ENCODE measurements at places on chromosomes 4 and X.

DNA sequence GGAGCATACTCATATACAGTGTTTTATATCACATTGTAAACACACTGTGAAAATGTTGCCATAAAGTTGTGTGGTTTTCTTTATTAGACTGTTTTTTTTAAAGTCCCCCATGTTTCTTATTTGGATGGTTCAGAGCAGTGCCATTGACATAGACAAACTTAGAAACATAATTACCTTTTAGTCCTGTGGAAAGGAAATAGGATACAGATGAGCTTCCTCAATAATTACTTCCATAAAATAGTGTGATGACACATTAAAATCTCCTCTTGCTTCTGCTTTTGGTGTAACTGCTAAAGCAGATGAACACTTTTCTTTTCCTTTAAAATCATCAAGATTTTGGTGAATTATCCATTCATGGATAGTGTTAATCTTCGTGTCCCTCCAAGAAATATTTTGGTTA lies 52.9 kb upstream of the LIMCH1 start:
- no peak for DNase-seq

DNA sequence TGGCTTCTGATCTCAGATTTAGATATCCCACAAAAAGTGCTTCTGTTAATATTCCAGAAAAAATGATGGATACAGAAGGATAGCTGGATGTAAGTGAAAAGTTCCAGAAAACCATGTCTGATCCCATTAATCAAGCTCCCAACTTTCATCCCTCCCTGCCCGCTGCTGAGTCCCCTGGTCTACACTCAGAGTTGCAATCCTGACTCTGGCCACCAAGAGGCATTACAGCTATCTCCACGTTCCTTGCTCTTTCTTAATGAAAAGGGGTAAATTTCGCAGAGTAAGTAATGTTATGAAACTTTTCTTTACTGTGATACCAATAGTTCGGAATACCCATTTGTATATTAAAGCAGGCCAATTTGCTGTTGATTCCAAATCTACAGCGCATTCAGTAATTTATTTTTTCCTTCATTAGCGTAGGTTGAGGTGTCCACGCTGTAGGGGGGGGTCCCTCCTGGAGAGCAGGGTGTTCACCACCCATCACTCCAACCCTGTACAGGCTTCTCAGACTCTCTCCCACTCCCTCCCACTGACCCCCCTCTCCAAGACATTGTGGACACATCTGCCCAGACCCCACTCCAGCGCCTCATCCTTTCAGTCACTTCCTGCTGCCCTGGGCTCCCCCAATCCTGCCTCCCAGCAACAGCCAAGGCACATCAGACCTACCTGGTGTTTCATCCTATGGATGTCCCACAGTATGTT lies 55.1 kb downstream of the RAB40A start:
- no peak for DNase-seq

DNA sequence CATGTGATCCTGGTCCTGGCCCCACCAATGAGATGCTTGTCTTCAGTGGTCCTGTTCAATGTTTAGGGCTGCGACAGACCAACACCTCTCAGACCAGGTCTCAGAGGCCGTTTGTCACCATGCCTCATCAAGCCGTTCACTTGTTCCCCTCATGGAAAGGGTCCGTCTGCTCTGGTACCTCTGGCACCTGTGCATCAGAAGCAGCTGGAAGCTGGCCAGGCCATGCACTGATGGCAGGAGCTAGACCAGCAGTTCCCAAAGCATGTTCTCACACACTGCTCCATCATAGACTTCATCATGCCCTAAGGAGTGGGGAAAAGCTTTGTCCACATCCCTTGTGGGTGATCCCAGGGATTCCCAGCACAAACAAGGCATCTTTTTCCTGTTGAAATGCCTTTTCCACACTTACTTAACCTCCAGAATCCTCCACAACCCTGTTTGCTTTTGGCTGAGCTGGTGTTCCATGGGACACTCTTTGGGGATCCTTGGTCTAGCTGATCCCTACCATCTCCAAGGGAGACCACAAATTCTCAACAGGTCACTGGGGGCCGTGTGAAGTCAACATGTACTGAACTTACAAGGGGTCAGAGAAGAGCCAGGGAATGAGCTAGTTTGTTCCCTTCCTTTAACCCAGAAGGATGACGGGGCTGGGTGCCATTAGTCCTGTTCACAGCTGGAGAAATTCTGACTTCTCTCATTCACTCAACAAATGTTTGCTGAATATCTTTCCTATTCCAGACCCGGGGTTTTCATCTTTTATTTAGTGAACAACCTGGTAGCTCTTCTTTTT lies 21.8 kb downstream of the SH3TC1 start:
- DNase-seq: no peak

DNA sequence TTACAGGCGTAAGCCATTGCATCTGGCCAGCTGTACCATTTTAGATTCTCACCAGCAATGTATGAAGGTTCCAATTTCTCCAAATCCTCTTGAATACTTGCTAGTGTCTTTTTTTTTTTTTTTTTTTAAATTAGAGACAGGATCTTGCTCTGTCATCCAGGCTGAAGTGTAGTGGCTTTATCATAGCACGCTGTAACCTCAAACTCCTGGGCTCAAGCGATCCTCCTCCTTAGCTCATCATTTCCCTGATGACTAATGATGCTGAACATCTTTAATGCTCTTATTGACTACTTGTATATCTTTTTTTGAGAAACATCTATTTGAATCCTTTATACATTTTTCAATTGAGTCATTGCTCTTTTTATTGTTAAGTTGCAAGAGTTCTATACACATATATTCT lies 40.3 kb downstream of the HDAC8 start:
- DNase-seq: no peak

DNA sequence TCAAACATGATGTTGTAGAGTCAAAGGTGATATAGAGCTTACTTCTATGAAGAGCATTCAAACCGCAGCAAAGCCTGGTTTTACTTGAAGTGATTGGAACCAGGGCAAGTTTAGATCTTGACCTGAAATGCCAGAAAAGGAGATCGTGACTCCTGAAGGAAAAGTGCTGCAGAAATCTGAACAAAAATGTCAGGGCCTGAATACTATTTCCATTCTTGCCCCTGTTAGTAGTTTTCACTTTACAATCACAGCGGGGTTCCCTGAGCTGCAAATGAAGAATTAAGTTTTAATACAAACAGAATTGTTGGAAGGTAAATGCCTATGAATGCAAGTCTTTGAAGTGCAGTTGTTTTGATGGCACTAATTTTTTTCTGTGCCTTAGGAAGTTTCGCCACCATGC lies 4.1 kb downstream of the SLIT2 start:
- no peak for DNase-seq

- DNase-seq: no peak
These were observed 173.1 kb upstream of the MAP3K15 start for GRCh38 chrX:19688426-19688825.
